Hindlimb muscle (tissue), 1 donor: ENCODE measurements at places on chromosomes 12 and 14.

DNA sequence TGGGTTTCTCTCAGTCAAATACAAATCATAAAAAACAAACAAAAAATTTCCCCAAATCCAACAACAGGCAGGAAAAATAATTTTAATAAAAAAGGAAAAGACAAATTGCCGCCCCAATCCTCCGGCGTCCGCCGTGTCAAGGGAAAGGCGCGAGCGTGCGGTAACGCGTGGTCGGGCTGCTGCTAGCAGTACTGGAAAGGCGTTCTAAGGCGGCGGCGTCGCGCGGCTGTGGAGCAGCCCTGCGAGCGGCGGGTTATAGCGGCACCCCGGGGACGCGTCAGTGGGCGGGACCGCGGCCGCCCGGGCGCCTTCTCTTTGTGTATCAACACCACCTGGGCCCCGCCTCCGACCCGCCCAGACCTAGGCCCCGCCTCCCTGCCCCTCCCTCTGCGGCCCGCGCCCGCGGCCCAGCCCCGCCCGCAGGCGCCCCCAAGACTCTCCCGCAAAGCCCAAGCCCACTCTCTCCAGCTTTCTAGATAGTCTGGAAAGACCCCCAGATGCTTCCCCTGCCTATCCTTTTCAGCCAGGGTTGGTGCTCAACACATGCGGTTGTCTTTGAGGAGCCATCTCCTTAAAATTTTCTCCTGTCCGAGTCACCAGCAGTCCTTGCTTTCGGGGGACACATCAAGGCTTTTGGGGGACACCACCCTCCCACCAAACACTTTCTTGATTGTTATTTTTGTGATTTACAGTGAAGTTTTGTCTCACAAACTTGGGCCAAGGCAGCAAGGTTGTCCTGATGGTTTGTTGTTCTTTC is at the start of gene SLC38A2:
Gene SLC38A2, minus strand, starts transcription at position 230 of the 757 bp plus-strand sequence. CDS start 1,480 bp downstream, outside the sequence.
- DNase-seq: peak; percentile 94

GRCh38 chr14:29222671-29223268 is 456.2 kb downstream of the FOXG1 start:
- peak; percentile 30 for DNase-seq

GRCh38 chr14:59600211-59600945 is 23.8 kb upstream of the CCDC175 start:
- no peak for DNase-seq

- no peak for DNase-seq
These were observed 1.1 kb downstream of the KITLG start for GRCh38 chr12:88579161-88579517.

DNA sequence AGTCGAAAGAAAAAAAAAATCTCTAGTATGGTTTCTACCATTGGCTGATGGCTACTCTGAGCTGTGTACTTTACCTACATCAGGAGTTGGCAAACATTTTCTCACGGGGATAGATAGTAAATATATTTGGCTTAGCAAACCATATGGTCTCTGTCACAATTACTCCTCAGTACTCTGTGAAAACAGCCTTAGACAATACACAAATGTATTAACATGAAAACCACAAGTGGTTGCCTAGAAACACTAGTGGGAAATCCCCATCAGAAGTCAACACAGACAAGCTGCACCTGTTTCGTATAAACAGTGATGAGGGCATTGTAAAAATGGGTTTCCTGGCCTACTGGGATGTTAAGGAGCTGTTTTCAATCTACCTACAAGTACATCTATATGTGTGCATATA is 84.6 kb upstream of the NAV3 start:
- DNase-seq: no peak

DNA sequence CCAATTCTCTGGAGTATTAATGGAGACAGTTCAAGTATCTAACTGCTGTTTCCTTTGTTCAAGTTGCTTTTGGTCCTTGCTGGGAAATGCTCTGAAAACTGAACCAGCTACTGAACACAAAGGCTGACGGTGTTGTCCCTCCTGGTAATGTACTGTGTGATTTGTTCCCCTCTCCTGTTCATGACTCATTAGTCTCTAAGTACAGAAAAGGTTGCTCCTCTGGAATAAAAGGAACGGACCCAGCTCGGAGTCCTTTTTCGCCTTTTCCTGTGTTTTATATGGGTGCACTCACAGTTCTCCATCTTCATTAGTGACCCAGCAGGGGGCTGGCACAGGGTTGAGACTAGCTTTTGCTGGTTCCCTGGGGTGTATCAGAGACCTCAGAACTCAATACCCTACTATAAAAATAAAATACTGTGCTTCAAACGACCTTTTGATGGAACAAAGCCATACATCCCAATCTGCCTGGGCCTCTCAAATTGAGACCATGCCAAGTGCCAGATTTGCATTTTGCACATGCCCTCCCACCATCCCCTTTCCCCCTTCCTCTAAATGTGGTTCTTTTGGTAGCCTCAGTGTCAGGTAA is 269.7 kb downstream of the RAD51B start:
- no peak for DNase-seq

- peak; percentile 97 for DNase-seq
These were observed 21.0 kb upstream of the CHFR start for GRCh38 chr12:132908145-132909029.

GRCh38 chr12:52829986-52830770 is 3.9 kb downstream of the KRT79 start:
- DNase-seq: no peak

GRCh38 chr12:102503056-102503681 is 22.8 kb upstream of the IGF1 start:
- no peak for DNase-seq

DNA sequence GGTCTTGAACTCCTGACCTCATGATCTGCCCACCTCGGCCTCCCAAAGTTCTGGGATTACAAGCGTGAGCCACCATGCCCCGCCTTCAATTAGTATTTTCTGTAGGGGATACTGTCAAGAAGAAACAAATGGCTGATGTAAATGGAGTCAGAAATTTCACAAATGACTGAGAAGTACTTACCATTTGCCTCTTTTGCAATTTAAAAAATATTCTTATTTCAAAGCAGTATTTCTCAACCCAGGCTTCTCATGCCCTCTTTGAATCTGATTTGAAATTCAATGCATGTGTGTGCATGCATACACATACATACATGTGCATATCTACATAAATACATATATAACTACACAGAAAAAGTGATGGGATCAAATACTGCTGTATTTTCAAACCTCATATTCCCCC is 4.4 kb downstream of the PSMA6 start:
- no peak for DNase-seq

DNA sequence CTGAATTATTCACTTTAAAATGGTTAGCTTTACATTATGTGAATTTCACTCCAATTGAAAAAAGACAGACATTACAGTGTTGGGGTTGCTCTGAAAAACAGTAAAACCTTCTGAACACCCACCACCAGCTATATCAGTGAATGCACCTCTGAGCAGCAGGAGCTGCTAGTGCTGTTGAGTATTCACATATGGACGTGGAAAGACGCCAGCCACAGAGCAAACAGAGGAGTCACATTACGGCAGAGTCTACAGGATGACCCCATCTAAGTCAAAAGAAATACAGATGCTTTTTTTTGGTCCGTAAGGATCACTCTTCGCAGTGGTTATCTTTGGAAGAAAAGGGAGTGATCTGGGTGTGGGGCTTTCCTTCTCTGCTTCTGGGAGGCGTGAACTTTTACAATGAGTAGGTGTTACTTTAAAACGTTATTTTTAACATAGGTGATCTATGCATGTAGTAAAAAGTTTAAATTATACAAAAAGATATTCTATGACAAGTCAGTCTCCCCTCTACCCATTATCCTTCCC is 4.5 kb downstream of the HVCN1 start:
- no peak for DNase-seq

GRCh38 chr12:40107803-40108620 is 2.1 kb upstream of the SLC2A13 start:
- DNase-seq: no peak

DNA sequence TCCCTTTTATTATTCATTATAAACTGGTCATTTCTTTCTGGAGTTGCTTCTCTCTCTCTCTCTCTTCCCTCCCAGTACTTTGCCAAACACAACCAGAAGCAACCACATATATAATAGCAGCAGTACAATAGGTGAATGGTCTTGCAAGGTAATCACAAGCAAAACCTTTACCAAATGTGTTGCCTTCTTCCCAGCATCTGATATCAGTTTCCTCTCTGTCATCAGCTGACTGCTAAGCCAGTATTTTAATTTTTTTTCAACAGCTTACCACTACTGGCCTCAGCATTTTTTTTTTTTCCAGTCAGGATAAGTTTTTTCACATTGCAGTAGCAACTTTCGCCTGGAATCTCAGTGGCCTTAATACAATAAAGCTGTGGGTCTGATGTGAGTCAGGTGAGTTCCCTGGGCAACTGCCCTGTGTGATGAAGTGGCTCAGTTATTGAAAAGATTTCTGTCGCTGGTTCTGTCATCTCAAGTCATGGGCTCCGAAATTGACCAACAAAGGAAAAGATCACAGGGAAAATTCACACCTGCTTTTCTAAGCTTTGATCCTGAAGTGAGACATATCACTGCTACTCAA is 282.5 kb upstream of the AMIGO2 start:
- no peak for DNase-seq

GRCh38 chr12:113464852-113465719 is 6.6 kb downstream of the LHX5 start:
- no peak for DNase-seq

- no peak for DNase-seq
These were observed 525.1 kb upstream of the FBXO33 start for GRCh38 chr14:39957290-39957689.

- DNase-seq: no peak
These were observed 8.6 kb downstream of the GIT2 start for GRCh38 chr12:109987615-109988014.

DNA sequence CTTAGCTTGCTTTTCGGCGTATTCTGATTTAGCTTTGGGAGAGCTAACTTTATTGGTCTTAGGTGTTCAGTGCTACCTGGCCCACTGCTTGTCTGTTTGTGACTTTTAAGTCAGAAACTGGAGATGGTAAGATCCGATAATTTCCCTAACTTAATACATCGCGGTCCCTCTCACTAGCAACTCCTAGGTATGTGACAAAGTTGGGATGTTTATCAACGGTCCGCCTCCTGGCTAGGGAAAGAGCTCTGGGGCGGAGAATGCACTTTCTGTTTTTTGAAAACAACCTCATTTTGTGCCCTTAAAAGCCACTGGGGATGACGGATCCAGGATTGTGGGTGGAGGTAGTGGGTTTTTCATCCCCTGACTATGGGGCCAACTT is 1.2 kb downstream of the CDKN1B start:
- DNase-seq: no peak

GRCh38 chr12:132469423-132469822 is 20.5 kb upstream of the FBRSL1 start:
- no peak for DNase-seq

DNA sequence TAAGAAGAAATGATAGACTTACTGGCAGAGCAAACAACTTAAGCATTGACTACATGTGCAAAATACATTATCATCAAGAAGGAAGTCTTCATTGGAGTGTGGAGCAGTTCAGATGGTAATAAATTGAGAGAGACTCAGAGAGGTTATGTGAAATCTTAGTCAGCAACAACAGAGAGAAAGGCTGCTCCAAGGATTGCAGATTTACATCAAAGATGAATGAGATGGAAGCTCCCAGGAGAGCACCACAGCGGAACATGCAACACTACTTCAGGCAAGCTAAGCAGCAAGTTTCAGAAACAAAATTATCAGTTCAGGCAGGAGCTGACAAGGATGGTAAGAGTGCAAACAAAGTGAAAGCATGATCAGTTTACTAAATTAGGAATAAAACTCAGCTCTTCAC is 882.3 kb downstream of the LRFN5 start:
- no peak for DNase-seq

DNA sequence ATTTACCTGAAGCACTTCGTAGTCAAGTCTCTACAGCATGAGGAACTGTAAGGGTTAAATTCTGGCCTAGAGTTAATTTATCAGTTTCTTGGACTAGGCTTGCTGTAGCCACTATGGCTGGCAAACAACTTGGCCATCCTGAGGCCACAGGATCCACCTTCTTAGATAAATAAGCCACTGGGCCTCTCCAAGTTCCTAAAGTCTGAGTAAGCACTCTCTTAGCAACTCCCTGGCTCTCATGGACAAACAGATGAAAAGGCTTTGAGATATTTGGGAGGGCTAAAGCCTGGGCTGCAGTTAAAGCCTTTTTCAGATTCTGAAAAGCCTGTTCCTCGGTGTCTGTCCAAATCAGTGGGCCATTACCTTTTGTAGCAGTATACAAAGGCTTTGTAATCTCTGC is 675.0 kb downstream of the TMEM121 start:
- no peak for DNase-seq

GRCh38 chr12:1666685-1667162 is 24.1 kb upstream of the ADIPOR2 start:
- DNase-seq: no peak

DNA sequence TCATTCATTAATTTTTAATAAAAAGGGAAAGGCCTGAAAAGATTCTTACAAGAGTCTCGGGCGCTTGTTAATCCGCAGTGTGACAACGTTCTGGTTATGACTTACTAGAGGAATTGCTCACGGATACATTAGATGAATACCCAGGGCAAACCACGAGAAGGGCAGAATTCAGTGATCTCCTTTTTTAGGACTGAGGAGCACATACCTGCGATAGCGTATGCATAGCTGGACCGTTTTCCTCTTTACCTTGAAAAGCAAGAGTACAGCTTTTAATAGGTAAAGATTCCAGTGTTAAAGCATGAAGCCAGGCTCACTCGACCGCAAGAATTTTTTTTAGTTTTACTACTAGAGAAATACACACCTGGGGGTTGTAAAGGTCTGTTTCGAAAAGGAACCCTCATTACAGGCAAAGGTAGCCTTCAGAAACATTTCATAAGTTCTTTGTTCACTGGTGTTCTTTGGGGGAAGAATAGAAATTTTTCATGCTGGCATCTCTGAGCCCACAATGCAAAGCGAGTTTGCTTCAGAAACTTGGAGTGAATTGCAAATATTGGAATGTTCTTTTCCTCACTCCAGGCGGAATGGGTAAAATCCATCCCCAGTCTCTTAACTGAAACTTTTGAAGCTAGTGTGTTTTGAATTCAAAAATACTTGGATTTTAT is 953 bp downstream of the MAPK1IP1L start:
- no peak for DNase-seq

DNA sequence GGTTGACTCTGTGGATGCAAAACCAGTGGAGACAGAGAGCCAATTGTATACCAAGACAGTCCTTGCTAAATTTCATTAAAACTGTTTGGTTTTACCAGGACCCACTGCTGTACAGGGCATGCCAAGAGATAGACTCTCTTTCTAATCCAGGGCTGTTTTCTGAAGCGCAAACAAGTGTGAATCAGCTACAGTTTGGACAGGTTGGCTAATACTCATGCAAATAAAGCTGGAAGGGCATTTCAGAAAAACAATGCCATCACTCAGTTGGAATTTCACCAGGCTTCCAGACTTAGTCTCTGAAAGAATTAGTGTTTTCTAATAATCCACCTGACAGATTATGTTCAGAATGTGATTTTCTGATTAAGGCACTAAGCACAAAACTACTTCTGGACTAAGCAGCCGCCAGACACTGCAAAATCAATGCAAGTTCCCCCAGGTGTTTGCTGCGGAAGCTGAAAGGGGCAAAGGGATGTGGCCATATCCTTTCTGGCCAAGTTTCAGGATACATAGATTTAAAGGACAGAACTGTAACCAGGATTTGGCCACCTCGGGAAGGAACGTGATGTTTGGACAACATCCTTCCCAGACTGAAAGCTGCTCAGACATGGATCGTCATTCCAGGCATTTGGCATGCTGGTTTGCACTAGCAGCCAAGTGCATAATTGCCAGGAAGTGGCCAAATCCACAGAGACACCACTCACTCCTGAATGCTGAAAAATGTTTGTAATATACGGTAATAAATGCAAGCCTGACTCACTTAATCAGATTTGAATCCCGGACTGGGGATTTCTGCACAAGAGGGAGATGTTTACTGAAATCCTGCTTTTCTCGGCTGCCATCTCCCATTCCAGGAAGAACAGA is 32.0 kb upstream of the CDKN3 start:
- DNase-seq: peak; percentile 56
